ENCODE measurements at places on chromosomes 1 and 21. TPM values are rescaled to one million over a fixed set of nuclear protein-coding genes. Genes with fewer than 3 reads are reported as not detected.

PDC gene
- total RNA-seq = not detected

E2F2 gene
- 9.5 TPM for total RNA-seq

PLPPR5 gene
- total RNA-seq = not detected

- DNase-seq = no peak
These were observed 6.5 kb downstream of the EPS15 start for GRCh38 chr1:51512606-51513005.

GRCh38 chr1:16289959-16290358 is 53.0 kb upstream of the CPLANE2 start:
- no peak for DNase-seq

- DNase-seq = no peak
These were observed 977 bp downstream of the TRAF3IP3 start for GRCh38 chr1:209756615-209757445.

GBP6 gene
- not detected for total RNA-seq

DNA sequence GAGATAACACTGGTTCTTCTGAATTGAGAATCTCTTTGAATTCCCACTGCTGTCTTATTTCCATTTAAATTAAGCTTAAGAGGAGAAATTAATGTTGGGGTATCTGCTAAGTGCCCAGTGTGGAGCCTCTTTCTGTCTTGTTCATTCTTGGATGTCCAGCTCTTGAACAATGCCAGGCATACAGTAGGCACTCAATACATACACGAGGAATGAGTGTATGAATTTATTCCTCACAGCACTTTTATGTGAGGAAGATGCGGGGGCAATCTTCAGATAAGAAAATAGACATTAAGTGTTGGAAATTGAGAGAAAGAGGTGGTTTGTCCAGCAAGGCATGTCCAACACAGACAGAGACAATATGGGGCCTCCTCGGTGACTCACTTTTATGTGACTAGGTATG is 11.8 kb upstream of the ATF3 start:
- no peak for DNase-seq

SLC30A1 gene
- total RNA-seq = 34.5 TPM

- DNase-seq = no peak
These were observed 181.6 kb downstream of the NEGR1 start for GRCh38 chr1:72100771-72101170.

- DNase-seq = no peak
These were observed 395.1 kb downstream of the HLX start for GRCh38 chr1:221274373-221274772.

ARHGAP30 gene
- total RNA-seq = 0.36 TPM

GRCh38 chr1:149995927-149996326 is 14.6 kb downstream of the OTUD7B start:
- DNase-seq = no peak
